ENCODE measurements at places on chromosomes 16 and 17.

DNA sequence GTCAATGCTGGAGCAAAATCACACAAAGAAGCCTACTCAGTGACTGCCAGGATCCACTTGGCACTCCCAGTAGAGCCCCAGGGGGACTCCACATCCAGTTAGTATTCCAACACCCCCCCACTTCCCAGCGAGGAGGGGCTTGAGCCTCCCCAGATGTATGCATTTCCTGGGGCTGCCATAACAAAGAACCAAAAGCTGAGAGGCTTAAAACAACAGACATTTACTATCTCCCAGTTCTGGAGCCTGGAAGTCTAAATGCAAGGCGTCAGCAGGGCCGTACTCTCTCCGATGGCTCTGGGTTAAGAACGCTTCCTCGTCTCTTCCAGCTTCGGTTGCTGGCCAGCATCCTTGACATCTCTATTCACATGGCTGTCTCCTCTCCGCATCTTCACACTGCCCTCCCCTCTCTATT, 23.0 kb upstream of the GNA13 start:
- DNase-seq, result no peak

DNA sequence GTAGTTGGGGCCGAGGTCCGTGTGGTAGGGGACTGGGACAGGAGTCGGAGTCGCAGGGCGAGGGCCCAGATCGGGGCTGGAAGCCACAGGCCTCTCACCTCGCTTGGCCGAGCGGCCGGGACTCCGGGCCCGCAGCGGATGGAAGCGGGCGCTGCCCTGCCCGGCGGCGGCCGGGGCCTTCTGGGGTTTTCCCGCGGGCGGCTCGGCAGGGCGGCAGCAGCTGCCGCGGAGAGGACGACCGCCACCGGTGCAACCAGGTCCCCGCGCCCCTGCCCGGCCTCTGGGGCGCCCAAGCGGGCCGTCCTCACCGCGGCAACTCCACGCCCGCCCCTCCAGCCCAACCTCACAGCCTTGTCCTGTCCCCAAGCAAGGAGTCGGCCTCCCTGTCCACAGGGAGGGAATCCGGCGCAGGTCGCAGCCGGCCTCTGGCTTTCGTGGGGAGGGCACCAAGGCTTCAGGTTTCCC, 15.6 kb upstream of the UTP6 start:
- no peak for DNase-seq

GRCh38 chr16:15754821-15755534, 101.8 kb downstream of the MYH11 start:
- DNase-seq, result no peak

- DNase-seq, result no peak
Measured at GRCh38 chr16:11629071-11630030, 38.9 kb upstream of the SNN start.

DNA sequence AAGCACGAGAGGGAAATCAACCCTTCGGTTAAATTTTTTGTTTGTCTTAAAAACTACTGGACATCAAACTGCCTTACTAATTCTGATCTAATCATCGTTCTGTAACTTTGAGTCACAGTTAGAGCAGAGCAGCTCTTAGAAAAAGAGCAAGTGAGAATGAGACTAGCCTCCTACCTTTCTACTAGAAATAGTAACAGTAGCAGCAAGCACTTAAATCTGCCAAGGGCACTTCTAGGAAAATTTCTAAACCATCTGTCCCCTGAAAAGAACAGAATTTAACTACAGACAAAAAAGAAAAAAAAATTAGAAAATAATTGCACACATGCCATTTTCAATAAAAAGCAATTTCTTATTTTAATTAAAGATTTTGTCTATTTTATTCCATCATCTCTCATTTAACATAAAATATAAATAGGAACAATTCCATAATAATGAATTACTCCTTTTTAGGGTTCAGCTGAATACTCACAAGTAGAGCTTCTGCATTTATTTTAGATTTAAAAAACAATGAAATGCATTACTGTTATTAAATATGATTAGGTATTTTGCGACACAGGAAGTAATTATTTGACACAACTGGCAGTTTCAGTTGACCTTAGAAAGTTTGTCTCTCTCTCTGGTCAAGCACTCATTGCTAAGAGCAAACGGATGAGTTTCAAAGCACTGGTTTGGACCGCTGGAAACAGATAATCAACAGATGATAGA, 250.8 kb upstream of the SOX9 start:
- no peak for DNase-seq

DNA sequence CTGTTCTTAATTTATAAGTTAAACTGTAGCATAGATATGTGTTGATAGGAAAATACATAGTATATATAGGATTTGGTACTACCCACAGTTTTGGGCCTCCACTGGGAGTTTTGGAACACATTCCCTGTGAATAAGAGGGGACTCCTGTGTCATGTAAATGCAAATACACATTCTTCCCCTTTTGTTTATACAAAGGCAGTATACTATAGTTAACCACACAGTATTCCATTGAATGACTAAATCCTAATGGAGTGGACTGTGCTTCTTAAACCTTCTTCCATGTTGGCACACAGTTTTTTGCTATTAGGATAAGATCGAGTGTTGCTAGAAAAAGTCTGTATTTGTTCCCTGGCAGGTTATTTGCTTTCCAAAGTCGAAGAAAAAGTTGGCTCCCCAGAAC, 22.2 kb downstream of the TAC4 start:
- no peak for DNase-seq

DNA sequence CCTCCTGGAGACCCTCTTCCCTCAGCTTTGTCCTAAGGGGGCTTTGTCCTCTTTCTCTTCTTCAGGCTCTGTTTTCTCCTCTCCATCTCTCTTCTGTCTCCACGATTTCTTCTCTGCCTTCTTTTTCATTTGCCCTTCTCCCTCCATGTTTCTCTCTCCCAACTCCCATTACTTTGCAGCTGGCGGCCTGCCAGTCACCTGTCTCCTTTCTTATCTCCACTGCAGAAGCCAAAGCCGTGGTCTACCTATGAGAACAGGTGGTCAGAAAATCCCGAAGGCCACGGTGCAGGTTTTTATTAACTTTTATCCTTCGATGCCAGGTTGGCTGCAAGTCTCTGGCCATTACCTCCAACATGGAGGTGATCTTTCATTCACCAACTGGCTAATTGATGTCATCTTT, 45.1 kb downstream of the FZD2 start:
- no peak for DNase-seq

DNA sequence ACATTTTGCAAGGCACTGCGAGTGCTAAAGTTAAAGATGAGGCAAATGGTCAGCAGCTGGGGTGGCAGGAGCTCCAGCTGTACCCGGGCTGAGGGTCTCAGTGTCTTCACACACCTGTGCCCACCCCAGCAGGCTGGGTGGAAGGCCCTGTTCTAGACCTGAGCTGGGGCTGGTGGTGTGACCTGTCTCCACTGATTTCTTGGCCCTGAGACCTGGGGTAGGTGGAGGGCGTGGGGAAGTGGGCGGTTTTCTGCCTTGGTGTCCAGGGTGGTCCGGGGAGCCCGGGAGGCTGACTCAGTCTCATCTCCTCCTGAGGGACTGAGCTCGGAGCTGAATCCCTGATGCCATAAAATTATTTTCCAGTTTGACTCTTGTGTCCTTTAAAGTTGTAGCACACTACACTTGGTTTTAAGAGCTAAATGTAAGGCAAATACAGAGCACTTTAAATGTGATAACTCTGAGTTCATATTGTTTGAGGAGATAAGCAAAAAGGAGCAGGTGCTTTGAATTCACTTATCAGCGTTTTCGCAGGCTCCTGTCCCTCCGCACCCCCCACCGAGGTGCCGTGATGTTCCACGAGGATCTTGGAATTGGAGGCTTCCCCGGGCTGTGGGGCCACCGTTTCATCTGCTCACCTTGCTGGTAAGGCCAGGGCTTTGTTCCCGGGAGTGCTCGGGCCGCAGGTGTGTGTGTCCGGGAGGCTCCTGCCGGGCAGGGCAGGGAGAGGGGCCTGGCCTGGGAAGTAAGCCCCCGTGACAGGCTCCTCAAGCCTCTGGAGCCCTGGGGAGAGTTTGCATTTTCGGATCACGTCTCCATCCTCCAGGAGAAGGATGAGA, 117.0 kb downstream of the AATF start:
- no peak for DNase-seq

DNA sequence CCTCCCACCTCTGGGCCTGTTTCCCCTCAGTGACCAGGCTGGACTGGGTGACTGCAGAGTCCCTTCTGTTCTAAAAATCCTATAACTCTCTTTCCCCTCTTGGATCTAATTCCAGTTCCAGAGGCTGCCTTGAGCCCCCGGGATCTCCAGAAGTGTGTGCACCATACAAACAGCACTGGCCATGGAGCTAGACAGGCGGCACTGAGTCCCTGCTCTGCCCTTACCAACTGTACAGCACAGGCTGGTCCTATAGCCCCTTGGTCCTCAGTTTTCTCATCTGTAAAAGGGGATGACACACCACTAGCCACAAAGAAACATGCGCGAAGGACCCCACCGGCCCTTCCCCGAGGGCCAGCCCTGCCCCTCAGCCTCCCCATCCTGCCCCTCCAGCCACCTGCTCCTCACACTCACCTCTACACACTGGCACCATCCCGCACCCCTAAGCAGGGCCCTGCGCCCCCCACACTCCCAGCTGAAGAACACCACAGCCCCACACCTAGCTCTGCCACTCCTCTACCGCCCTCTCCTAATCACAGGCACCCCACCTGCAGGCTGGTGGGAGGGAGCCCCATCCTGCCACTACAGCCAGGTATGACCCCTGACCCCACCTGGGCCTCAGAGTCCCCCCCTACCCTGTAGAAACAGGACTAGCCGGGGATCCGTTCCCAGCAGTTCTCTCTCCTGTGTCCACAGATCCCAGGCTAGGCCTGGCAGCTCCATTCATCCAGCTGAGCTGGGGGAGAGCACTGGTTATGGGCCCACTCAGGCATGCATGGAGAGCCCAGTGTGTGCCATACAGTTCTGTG, 913 bp upstream of the KRT16 start:
- no peak for DNase-seq

DNA sequence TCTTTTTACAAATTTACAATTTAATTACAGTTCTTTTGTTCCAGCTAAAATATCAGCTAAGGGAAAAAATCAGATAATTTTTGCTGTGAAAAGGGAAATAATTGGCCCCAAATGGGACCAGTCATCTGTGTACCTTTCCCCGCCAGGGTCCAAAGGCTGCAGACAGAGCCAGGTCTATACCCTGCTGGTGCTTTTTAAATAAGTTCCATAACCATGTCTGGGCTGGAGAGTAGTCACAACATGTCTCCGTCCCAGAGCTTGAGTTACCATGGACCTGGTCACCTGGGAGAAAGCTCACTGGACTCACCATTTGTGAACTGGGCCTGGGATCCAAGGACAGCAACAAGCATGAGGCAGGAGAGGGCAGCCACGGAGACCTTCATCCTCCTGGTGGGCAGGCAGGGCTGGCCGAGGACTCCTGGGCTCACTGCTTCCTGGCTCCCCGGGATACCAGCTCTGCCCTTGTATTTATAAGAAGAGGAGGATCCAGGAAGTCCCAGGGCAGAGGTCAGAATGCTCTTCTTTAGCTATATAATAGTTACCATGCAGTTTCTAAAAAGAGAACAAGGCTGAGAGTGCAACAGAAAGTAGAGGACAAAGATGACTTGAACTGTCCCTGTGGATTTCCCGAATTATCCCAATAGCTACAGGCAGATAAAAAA, at the start of gene CCL15:
Gene CCL15, minus strand, starts transcription at position 444 of the 662 bp plus-strand sequence. Its CDS starts 61 bp downstream, at position 383.
- DNase-seq, result no peak

DNA sequence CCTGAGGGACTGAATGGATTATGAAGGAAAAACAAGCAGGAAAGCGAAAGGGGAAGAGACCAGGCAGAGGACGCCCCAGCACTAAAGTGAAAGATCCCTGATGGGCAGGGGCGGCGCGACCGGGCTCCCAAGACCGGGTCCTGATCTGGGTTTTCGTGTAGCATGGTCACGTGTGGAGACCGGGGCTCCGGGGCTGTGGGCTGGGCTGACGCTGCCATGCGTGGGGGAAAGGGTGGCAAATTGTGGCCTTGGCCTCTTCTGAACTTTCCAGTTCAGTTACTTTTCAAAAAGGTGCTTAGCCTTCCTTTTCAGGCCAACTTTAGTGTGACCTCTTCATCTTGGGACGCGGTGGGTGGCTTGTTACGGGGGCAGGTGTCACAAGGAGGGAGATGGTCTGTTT, 57.5 kb downstream of the METRNL start:
- DNase-seq, result no peak
